Hematopoietic multipotent progenitor cell treated with erythropoietin and hydrocortisone succinate and interleukin-3 and kit ligand, for 15 days (in vitro differentiated cells): ENCODE measurements at places on chromosomes 11 and 22.

DNA sequence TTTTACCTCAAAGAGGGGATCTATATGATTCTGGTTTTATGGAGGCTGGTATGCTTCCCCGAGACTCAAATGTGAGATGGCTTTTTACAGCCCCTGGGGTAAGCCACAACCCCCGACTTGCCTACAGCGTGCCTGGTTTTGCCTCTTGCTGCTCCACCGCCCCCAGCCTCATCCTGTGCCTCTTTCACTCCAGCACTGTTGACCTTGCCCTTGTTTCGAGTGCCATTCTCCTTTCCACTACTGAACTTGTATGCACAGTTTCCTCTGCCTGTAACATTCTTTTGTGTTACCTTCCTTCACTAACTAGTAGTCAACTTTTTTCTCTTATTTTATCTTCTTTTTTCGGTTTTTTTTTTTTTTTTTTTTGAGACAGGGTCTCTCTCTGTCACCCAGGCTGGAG, 219.0 kb upstream of the ZBED5 start:
- no peak for DNase-seq

DNA sequence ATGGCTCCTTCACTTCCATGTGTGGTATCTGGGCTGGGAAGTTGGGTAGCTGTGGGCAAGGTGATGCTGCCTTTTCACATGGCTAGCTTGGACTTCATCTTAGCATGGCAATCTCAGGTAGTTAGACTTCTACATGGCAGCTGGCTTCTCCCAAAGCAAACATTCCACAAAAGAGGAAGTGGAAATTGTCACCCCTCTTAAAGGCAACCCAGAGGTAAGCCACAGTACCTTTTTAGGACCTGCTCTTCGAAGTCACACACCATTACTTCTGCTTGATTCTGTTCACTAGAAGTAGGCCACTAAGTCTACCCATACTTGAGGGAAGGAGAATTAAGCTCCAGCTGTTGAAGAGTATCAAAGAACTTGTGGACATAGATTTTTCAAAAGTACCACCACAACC, 25.9 kb downstream of the TUG1 start:
- DNase-seq: no peak

DNA sequence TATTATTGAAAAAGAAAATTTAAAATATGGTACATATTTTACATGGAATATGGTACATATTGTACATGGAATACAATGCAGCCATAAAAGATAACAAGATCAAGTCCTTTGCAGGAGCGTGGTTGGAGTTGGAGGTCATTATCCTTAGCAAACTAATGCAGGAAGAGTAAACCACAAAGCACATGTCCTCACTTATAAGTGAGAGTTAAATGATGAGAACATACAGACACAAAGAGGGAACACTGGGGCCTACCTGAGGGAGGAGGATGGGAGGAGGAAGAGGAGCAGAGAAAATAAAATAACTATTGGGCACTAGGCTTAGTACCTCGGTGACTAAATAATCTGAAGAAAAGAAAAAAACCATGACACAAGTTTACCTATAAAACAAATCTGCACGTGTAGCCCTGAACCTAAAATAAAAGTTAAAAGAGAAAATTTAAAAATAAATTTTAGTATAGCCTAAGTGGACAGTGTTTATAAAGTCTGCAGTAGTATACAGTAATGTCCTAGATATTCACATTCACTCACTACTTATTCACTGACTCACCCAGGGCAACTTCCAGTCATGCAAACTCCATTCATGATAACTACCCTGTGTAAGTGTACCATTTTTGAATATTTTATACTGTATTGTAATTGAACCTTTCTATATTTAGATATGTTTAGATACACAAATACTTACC, 204.4 kb downstream of the FAM76B start:
- DNase-seq: no peak

DNA sequence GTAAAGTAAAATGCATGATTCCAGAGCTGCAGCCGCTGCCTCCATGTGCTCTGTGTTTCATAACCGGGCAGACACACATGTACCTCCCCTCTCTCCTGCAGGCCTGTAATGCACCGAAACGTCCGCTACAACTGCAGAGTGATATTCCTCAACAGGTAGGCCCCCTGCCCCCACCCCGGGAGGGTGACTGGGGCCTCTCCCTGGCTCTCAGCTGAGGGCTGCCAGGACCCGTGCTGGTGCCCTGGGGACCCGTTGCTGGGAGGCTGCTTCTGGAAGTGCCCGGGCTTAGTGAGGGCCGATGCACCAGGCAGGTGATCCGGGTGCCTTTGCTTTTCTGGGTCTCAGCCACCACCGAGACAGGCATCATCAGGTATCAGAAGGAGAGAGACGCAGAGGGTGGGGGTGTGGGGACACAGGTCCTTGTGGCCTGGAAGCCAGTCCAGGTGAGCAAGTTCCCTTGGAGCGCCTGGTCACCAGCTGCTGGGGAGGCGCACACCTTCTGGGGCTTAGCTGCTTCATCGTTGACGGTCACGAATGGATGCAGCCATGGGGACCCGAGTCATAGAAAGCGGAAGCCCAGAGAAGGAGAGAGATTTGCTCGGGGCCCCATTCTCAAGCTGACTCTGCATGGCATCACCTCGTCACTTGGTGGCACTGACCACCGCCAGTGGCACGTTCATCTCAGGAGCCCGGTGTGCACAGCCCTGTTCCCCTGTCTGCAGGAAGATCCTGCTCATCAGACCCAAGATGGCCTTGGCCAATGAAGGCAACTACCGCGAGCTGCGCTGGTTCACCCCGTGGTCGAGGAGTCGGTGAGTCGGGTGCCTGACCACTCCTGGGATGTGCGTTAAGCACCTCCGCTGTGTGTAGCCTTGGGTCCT, 10.6 kb downstream of the NADSYN1 start:
- no peak for DNase-seq

DNA sequence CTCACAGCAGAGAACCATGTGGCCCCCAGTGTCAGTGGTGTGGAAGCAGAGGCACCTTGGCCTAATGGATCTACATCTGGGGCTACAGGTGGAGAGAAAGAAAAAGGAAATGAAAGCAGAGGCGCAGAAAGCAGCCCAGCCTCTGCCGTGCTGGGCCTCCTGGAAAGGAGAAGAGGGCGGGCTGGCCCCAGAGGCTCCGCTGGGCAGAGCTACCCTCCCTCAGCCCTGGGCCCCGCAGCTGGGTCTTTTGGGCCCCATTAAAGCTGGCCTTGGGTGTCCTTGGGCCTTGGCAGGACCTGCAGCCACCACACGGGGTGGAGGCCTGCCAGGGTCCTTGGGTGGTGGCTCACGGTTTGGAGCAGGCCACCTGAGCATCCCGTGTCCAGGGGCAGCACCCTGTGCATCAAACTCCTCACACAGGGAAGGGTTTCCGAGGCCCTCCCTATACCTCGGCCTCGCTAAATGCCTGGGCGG, 31.6 kb upstream of the GAL start:
- DNase-seq: no peak

- no peak for DNase-seq
Measured at GRCh38 chr11:36840378-36840777, 242.3 kb upstream of the RAG2 start.

- DNase-seq: no peak
Measured at GRCh38 chr11:93513772-93514171, 29.4 kb downstream of the SMCO4 start.

DNA sequence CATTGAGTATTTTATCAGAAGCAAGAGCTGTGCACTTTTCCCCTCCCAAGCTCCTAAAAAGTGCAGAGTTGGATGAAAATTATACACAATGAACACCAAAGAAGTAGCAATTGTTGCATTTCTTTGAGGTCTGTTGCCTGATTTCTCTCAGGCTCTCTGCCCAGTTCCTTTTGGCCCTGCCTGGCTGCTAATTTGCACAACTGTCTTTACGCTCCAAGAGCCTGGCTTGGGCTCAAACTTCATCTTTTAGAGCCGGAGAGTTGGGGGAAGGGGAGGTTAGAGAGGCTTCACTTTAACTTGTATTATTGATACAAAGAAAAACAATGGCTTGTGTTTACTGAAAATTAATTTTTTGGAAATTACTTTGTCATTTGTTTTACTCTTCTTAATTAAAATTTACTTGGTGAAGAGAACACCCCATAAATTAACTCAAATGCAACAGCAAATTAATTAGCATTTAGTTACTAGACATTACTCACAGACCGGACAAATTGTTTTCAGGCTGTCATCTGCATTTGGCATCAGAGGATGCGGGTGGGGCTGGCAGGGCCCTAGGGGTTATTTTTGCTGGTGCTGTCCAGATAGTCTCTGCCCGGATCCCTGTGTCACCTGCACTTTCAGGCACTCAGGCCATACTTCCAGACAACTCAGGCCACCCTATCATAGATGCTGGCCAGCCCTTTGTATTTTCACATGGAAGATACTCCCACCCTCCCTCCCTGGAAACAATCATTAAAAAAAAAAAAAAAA, 407.3 kb downstream of the NXPE2 start:
- no peak for DNase-seq

DNA sequence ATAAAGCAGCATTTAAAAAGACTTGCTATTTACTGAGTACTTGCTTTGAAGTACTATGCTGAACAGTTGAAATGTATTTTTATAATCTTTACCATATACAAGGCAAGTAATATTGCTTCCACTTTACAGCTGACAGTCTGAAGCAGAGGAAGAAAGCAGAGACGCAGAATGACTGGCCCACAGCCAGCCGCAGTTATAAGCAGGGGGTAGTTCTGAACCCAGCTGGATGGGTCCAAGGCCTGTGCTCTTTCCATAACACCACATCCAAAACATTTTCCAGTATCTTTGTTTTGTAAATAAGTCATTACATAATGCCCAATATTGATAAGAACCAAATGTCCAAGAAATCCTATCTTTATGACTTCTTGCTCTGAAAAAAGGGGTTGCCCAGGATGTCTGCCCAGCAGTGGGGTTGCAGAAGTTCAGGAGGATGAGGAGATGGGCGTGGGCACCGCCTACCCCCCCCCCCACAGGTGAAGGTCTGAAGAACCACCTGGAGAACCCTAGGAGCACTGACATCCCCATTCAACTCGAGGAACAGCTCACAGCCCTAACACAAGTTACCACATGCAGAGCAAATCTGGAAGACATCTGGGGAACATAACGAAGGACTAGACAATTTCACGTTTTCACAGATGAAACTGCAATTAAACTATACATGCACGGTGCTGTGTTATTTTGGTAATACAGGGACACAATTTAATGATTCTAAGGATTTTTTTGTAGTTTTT, 24.2 kb upstream of the YPEL1 start:
- DNase-seq: no peak
